Stimulated activated CD8-positive, alpha-beta memory T cell treated with anti-CD3 and anti-CD28 coated beads, Interleukin-7, amount 100 ng/mL, for 1 hour (primary cell): ENCODE measurements at places on chromosomes 5 and 9.

DNA sequence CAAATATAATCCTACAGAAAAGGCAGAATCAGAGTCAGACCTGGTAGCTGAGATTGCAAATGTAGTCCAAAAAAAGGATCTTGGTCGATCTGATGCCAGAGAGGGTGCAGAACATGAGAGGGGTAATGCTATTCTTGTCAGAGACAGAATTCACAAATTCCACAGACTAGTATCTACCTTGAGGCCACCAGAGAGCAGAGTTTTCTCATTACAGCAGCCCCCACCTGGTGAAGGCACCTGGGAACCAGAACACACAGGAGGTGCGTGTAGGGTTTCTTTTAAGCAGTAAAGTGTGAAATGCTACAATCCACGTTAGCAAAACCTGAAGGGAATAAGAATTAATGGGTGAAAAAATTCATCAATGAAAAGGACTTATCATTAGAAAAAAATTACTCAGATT lies 145.8 kb downstream of the GIN1 start:
- no peak for DNase-seq

DNA sequence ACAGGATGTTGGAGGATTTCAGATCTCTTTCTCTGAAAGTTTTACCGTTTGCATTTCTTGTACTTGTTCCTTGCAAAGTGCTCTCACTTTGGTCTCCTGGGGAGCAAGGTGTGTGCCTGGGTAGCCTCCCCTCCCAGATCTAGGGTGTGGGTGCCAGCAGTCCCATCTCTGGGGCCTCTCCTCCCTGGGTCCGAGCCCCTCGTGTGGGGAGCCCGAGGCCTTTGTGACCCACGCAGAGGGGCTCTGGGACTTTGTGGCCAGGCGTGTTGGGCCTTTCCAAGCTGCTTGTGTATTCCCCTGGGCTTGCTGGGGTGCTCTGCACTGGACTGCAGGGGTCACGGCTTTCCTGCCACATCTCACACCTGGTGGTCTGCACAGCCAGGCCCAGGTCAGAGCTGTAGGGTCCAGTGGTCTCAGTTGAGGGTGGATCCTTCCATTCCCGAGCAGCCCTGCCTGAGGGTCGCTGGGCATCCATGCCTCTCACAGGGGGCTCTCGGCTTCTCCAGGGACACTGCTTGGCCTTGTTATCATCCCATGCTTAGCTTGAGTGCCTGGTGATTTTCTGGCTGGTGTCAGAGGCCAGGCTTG lies 96.3 kb downstream of the CACNA1B start:
- no peak for DNase-seq

- no peak for DNase-seq
Measured at GRCh38 chr9:27473111-27473529, 51.0 kb upstream of the IFNK start.

- DNase-seq, result peak; percentile 71
Measured at GRCh38 chr5:1385395-1386273, 40.7 kb upstream of the CLPTM1L start.

GRCh38 chr5:43191740-43192557 lies at the start of gene NIM1K:
NIM1K (plus strand) TSS chr5:43192225; CDS start chr5:43245776, 53,551 bp downstream.
- DNase-seq, result no peak

DNA sequence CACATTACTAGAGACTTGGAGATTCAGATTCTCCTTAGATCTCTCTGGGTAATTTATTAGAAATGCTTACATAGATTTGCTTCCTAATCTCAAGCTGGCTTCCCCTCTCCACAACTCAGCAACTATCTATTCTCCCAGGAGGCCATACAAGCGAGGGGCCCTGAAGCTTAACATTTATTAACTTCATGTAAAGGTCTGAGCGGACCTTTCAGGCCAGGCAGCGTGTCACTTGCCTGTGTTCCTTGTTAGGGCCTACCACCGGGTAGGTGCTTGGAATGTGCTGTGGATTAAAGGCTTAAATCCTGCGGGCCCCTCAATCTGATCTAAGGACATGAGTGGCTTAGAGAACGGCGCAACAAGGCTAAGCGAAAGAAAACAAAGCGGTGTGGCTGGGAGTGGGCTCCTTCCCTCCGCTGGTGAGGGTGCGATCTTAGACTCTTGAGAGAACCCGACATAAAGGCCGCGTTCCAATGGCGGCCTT lies 712 bp upstream of the HSPA4 start:
- DNase-seq, result no peak

- no peak for DNase-seq
Measured at GRCh38 chr5:81183811-81184748, 49.0 kb upstream of the CKMT2 start.
